ENCODE measurements at places on chromosomes 4 and X.

DNA sequence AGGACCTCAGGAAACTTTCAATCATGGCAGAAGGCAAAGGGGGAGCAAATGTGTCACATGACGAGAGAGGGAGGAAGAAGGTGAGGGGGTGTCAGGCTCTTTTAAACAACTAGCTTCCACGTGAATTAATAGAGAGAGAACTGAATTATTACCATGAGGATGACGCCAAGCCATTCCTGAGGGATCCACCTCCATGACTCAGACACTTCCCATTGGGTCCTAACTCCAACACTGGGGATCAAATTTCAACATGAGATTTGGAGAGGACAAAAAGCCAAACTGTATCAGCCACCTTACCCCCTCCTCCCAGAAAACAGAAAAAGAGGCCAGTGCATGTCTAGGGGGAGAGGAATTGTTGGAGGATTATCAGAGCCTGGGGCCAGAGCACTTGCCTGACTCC, 40.4 kb upstream of the LAS1L start:
- no peak for DNase-seq

DNA sequence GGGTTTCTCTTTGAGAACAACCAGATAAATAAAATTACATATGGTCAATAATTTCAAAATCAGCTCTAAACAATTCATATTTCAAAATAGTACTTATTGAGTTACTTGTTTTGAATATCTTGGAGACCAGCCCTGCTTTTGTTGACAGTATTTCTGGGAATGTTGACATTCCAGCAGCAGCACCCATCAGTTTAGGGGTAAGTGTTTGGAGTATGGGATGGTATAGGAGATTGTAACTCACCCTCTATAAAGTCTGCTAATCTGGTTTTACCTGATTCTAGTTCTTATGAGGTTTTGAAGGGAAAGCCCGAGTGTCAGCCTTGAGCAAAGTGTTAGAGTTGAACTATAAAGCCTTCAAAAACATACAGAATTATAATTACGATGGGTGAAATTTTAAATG, 139.2 kb upstream of the ANKRD50 start:
- DNase-seq: no peak

GRCh38 chr4:87216469-87216868, 3.9 kb downstream of the KLHL8 start:
- no peak for DNase-seq

- DNase-seq: no peak
These were observed 125.4 kb downstream of the ZNF330 start for GRCh38 chr4:141346144-141346543.

- no peak for DNase-seq
These were observed 284.8 kb upstream of the INTU start for GRCh38 chr4:127347936-127348335.

DNA sequence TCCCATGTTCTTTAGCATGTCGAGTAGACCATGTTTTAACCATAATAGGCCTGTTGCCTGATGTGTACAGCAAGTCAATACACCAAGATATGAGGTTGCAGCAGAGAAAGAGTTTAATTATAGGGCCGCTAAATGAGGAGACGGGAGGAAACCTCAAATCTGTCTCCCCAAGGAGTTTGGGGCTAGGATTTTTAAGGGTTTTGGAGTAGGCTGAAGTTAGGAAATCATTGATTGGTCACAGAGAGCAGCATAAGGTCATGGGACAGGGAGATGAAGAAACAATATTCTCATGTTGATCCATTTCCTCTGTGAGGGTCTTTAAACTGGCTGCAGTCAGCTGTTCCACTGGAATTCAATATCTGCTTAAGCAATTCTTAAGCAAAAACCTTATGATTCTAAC, 160.2 kb upstream of the GALNT7 start:
- no peak for DNase-seq

GRCh38 chr4:39046249-39046648, 14.0 kb upstream of the TMEM156 start:
- DNase-seq: no peak

DNA sequence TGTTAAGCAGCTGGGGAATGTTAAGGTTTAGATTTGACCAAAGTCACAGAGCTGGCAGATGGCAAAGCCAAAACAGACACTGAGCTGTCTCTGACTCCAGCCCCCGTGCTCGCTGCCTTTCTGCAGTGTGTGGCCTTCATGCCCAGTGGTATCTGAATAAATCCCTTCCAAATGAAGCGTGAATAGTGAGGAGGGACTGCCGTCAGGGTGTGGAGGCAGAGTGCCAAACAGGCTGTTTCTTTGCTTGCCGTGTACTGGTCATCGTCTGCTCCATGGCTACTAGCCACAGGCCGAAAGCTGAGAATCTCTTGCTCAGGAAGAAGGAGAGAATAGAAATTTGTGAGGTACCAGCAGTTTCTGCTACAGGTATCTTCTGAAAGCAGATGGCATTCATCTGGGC, 19.7 kb downstream of the PRIMPOL start:
- DNase-seq: no peak

- DNase-seq: no peak
These were observed 86.6 kb upstream of the BMPR1B start for GRCh38 chr4:94671113-94671512.

DNA sequence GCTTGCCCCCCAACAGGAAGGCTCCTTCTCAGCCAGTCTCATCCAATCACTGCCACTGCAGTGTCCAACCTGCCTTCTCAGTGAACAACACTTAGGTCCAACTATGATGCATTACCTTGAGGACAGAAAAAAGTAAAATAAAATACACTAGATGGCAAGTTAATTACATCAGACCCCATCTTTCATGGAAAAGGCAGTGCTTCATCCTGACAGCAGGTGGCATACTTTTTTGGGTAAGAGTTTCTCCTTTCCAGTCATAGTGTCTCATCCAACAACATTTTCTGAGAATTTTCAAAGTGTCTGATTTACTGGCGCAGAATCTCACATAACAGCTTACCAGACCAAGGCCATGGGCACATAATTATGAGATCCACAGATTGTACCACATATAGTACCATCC, 1742.8 kb downstream of the PCDH7 start:
- DNase-seq: no peak

- no peak for DNase-seq
These were observed 40.3 kb downstream of the MFAP3L start for GRCh38 chr4:169985881-169986280.

- DNase-seq: no peak
These were observed 499.5 kb downstream of the ANKRD50 start for GRCh38 chr4:124212815-124213630.
